ENCODE measurements at places on chromosomes 2 and 18. TPM values are rescaled to one million over a fixed set of nuclear protein-coding genes. Genes with fewer than 3 reads are reported as not detected.

DNA sequence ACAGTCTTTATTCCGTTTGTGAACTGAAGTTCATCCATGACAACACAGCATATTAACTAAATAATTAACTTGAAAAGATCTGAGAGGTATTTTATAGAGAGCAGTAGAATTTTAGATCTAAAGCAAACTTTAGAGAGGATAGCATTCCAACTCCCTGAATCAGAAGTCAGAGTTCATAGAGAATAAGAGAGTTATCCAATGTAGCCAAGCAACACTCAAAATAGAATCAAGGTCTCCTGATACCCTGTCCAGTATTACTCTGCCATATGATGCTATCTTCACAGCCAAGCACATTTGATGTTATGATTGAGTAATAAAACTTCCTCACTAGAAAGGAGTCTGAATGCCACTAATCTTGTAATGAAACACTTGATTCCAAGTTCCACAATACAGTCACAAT is 55.5 kb downstream of the RIT2 start:
- no peak for DNase-seq

GRCh38 chr2:135931776-135932443 is 53.5 kb downstream of the DARS1 start:
- no peak for DNase-seq

- no peak for DNase-seq
Measured at GRCh38 chr2:143347271-143347695, 218.1 kb downstream of the ARHGAP15 start.

- DNase-seq = peak; percentile 37
Measured at GRCh38 chr2:147030966-147031720, 813.7 kb upstream of the ACVR2A start.

CAPN14 gene
- 0.42 TPM for total RNA-seq

DNA sequence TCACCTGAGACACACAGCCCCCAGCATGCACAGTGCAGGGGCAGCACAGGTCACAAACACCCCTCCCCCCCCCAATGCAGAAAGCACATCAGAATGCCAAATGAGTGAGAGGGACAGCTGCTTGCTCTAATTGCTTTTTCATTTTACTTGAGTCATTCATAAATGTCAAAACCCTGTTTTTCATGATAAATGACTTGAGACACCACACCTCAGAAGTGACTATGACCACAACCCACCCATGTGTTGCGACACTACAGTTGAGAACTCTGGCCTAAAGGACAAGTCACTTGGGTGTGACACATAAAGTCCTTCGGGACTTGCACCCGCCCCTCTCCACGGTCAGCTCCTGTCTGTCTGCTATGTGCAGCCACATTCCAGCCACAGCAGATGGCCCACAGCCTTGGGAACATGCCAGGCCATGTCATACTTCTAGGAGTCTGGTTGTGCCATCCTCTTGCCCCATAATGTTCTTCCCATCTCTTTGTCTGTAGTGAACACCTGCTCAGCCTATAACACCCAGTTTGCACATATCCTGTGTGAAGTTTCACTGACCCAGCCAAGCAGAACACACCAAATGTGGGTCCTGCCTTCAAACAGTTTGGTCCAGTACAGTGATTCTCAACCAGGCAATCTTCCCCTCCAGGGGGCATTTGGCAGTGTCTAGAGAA is 30.2 kb upstream of the RIOK3 start:
- no peak for DNase-seq

- DNase-seq = no peak
Measured at GRCh38 chr2:105378921-105379383, 19.9 kb downstream of the FHL2 start.

- DNase-seq = no peak
Measured at GRCh38 chr2:152051436-152051835, 47.4 kb downstream of the CACNB4 start.

GRCh38 chr2:217966423-217967070 is 36.2 kb downstream of the TNS1 start:
- DNase-seq = no peak

- DNase-seq = no peak
Measured at GRCh38 chr2:60333264-60333663, 220.2 kb downstream of the BCL11A start.

SH3RF3 gene
- 3.6 TPM for total RNA-seq

DNA sequence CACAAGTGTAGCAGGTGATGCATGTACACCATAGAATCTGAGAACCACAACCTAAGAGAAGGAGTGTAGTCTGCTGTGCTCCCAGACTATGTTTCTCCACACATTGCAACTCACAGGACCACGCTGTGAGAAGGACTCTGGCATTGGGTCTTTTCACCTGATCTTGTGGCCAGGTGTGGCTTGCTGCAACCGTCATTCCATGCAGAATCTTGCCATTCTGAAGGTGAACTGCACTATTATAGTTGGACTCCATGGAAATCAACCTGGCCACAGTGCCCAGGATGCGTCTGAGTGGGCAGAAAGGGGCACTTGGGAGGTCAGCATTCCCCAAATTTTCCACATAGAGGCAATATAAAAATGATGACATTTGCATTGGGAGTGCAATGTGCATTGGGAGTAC is 122.2 kb downstream of the CAPN13 start:
- DNase-seq = no peak

Data from urinary bladder (tissue), 4 donors.